ENCODE measurements at places on chromosomes 7 and 10. TPM values are rescaled to one million over a fixed set of nuclear protein-coding genes. Genes with fewer than 3 reads are reported as not detected.

DNA sequence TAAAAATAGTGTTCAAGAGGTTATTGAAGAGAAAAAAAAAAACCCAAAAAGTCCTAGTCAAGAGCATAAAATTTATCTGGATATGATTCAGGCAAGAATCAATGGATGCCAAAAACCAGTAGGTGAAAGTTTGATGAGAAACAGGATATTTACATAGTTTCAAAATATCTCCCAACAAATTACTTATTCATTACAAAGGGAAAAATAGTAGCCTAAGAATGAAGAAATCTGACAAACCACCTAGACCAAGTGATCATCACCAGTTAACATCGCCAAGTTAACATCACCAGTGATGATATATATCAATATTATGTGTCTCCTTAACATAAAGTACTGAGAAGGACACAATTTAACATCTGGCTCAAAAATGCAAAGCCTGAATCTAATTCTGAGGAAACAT, 85.2 kb downstream of the RNLS start:
- DNase-seq, result no peak

- DNase-seq, result no peak
These were observed 74.2 kb upstream of the ANLN start for GRCh38 chr7:36315309-36315944.

GRCh38 chr10:1048349-1048731, 579 bp downstream of the IDI1 start:
- no peak for DNase-seq

- no peak for DNase-seq
These were observed 719.2 kb upstream of the MBL2 start for GRCh38 chr10:53491774-53492173.

GRCh38 chr10:30637881-30638467, 8.4 kb upstream of the LYZL2 start:
- peak; percentile 59 for DNase-seq

Gene PIP
- total RNA-seq, result not detected

GRCh38 chr7:136251826-136252225, 274.7 kb upstream of the MTPN start:
- no peak for DNase-seq

Gene NPSR1
- not detected for total RNA-seq

DNA sequence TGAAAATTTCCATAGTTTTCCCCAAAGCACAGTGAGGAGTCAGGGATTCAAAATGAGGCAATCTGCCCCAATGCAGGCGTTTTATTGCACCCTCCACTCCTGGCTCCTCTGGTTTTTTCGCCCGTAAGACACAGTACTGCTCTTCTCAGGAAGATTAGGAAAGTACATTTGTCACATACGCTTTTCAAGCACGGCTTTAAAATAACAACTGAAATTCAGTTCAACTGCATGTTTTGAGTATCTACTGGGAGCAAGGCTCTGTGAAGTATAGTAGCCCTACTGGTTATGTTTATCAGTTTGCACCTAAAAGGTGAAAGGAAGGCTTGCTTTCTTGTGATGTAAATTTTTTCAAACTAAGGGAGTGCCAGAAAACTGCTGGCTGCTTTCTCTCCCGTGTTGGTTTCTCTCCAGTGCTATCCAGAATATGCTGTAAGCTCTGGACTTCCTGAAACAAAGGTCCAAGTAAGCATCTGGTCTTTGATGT, 1.9 kb upstream of the SGMS1 start:
- DNase-seq, result no peak

- DNase-seq, result peak; percentile 25
These were observed 35.3 kb upstream of the HIBADH start for GRCh38 chr7:27697861-27698430.

DNA sequence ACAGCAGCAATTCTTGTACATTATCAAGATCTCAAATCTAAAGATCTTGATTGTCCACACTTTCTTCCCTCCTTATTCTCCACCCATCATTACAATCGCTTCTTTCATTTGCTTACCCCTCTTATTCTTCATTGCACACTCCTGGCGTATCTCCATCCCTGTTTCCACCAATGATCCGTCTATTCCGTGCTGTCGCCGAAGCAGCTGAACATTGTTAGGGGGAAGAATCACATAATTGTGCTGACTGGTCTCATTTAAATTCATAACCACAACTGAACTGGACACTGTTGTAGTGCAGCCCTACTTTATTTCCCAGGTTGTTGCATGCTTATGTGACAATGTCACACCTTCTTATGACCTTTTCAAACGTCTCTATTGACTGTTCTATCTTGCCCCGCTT, 18.9 kb upstream of the NRP1 start:
- no peak for DNase-seq

GRCh38 chr10:127162841-127163240, 33.5 kb downstream of the INSYN2A start:
- no peak for DNase-seq

GRCh38 chr10:89653410-89653869, 8.4 kb upstream of the PANK1 start:
- DNase-seq, result no peak

GRCh38 chr10:88389456-88389855, 193.7 kb downstream of the RNLS start:
- peak; percentile 32 for DNase-seq

DNA sequence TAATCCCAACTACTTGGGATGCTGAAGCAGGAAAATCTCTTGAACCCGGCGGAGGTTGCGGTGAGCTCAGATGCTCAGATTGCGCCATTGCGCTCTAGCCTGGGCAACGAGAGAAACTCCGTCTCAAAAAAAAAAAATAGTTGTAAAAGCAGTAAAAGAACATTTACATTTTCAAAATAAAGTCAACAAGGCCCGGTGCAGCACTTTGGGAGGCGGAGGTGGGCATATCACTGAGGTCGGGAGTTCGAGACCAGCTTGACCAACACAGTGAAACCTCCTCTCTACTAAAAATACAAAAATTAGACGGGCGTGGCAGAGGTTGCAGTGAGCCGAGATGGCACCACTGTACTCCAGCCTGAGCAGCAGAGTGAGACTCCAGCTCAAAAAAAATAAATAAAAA, 4.0 kb downstream of the CCAR1 start:
- DNase-seq, result no peak

DNA sequence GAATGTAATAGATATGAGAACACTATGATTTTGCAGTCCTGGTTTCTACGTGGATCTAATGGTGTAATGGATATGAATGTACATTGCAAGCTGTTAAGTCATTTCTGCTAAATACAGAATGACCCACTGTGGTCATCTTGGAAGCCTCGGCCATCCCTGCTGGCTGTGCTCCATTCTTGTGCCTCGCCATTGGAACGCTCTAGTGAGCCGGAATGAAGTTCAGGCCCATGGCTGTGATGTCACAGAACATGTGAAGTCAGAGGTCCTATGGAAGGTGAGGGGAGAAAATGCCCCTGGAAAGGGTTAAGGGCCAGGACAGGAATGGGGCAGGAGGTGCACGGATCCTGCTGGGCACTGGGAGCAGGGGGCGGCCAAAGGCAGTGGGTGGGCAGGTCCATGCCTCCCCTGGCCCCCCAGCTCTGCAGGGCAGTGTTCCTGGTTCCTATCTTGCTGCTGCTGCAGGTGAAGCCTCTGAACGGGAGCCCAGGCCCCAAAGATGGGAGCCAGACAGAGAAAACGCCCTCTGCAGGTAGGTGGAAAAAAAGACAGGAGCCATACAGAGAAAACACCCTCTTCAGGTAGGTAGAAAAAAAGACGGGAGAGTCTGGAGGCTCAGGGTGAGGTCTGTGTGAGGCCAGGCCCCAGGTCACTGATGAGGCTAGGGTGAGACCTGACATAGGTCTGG, at the start of gene LLCFC1:
TSS of gene LLCFC1 (plus strand) at position 259 of the 685 bp plus-strand sequence. CDS start at position 397, 138 bp downstream.
- peak; percentile 24 for DNase-seq

DNA sequence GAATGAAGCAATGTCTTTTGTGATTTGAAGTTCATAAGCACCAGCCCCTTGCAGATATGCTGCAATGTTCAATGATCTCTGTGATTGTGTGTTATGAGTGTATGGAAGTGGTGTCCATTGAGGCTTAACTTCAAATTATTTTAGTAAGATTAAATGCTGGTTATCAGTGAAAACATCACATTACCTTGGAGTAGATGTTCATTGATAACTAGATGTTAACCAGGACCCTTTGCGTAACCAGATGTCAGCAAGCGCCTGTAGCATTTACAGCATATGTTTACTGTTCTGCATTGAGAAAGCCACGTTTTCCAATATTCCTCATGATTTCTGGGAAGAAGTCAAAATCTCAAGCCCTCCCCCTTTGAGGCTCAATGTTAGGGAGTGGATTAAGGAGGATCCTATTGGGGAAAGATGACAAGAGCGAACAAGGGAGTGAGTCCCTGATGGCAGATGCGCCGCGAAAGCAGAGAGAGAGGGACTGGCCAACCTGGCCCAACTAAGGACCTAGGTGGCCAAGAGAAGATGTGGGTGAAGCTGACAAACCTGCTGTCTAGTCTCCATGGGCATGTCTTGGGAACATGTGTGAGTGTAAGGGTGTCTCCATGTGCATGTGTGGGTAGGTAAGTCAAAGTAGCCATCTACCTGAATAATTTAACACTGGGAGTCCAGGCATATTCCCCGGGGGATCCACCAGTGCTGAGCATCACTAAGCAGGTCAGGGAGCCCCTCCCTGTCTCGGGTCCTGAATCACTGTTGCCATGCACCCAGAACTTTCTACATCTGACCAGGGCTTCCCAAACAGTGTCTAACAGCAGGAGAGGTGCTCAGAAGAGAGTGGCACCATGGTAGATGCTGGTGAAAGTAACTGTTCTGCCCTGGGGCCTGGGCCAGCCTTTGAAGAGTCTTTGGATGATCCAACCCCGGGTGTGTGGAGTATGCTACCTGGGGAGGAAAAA, 141.6 kb upstream of the GDF10 start:
- DNase-seq, result no peak

DNA sequence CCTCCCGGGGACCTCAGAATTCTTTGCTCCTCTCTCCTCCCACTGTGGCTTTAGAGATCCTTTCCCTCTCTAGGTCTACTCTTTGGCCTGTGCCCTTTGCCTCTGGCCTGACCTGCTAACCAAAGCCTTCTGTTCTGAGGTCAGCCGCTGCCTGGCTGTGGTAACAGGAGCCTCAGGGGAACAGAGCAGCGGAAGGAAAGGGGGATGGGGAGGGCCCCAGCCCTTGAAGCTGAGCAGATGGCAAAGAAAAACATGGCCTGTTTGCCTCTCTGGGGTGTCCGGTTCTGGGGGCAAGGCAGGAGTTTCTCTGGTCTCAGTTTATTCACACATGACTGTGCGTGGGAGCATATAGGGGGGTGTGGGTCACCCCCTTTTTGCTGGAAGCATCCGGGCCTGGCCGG, 28.2 kb downstream of the COL26A1 start:
- DNase-seq, result peak; percentile 57

GRCh38 chr7:146528581-146528980, 412.0 kb downstream of the CNTNAP2 start:
- DNase-seq, result no peak

DNA sequence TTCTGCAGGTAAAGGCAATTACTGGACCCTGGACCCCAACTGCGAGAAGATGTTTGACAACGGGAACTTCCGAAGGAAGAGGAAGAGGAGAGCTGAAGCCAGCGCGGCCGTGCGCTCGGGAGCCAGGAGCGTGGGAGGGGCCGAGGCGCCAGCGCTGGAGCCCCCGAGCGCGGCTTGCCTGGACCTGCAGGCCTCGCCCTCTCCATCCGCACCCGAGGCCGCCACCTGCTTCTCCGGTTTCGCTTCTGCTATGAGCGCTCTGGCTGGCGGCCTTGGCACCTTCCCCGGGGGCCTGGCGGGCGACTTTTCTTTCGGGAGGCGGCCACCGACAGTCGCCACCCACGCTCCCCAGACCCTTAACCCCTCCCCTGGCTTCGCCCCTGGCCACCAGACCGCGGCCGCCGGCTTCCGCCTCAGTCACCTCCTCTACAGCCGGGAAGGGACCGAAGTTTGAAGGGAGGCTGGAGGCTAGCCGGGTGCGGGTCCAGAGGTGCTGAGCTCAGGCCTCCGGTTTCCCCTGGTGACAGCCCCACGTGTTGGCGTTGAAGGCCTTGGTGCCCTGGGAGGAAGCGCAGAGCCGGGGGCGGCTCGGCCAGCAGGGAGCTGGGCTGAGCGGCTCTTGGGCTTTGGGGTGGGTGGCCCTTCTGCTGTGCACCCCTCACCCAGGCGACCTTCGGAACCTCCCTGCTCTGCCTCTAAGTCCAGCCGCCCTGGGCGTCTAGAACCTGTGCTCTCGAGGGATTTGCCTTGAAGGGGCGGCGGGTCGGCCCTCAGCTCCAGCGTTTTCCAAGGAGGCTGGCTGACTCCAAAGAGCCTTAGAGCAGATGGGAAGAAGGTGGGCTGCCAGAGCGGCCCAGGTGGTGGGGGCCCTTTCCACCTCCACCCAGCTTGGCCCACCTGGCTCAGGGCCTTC, 1.8 kb downstream of the FOXI2 start:
- DNase-seq, result no peak

DNA sequence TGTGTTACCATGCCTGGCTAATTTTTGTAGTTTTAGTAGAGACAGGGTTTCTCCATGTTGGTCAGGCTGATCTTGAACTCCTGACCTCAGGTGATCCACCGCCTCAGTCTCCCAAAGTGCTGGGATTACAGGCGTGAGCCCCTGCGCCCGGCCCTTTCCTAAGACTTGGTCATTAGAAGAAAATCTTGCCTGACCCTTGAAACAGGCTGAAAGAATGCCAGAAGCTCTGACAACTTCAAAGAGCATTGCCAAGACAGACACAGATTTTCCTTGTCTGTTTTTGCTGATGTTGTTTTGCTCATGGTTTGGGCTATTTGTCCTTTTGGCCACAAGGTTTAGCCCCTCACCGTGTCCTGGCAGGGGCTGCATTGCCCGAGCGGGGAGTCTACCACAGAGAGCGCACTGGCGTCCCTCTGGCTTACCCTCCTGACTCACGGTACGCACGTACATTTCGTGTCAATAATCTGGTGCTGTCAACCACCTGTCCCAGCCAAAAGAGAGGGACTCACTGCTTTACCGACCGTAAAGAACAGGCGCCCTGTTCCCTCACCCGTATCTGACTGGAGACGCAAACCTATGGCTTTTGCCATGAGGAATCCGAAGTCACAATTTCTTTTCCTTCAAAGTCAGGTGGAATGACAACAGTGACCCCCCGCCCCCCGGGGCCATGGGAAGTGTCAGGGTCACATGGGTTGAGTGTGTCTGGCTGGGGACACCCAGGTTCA, 10.1 kb upstream of the INPP5A start:
- DNase-seq, result no peak

GRCh38 chr10:6583447-6583846, 3.4 kb upstream of the PRKCQ start:
- DNase-seq, result peak; percentile 84

- DNase-seq, result no peak
These were observed 266.0 kb upstream of the PITRM1 start for GRCh38 chr10:3438606-3439005.

Gene SFTPD
- total RNA-seq, result not detected

Data from activated CD4-positive, alpha-beta T cell treated with anti-CD3 and anti-CD28 coated beads for 36 hours (primary cell).